ENCODE measurements at places on chromosomes 11 and 22.

- DNase-seq, result no peak
Measured at GRCh38 chr11:83612891-83613766, 327.0 kb upstream of the CCDC90B start.

- DNase-seq, result no peak
Measured at GRCh38 chr11:119091966-119092879, 7.5 kb downstream of the HMBS start.

DNA sequence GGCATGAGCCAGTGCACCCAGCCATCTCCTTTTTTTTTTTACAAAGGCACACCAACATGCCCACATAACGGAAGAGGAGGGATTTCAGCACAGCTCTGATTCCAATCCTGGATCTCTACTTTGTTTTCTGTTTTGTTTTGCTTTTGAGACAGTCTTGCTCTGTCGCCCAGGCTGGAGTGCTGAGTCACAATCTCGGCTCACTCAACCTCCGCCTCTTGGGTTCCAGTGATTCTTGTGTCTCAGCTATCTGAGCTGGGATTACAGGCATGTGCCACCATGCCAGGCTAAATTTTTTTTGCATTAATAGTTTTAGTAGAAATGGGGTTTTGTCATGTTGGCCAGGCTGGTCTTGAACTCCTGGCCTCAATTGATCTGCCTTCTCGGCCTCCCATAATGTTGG, 28.1 kb downstream of the VSTM5 start:
- no peak for DNase-seq

DNA sequence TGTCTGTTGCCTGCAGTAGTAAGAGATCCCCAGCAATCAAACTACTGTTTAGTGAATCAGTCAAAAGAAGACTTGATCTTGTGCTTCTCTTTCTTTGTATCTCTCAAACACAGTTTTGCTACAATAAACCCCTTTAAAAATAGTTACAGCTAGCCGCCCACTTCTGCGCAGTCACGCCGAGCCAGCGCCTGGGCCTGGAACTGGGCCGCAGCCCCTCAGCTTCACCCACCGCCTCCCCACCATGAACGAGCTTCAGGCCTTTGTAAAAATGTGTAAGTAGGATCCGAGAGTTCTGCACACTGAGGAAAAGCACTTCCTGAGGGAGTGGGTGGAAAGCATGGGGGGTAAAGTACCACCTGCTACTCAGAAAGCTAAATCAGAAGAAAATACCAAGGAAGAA, 60.5 kb downstream of the CWC15 start:
- no peak for DNase-seq

- DNase-seq, result no peak
Measured at GRCh38 chr11:18567081-18567480, 21.5 kb downstream of the UEVLD start.

DNA sequence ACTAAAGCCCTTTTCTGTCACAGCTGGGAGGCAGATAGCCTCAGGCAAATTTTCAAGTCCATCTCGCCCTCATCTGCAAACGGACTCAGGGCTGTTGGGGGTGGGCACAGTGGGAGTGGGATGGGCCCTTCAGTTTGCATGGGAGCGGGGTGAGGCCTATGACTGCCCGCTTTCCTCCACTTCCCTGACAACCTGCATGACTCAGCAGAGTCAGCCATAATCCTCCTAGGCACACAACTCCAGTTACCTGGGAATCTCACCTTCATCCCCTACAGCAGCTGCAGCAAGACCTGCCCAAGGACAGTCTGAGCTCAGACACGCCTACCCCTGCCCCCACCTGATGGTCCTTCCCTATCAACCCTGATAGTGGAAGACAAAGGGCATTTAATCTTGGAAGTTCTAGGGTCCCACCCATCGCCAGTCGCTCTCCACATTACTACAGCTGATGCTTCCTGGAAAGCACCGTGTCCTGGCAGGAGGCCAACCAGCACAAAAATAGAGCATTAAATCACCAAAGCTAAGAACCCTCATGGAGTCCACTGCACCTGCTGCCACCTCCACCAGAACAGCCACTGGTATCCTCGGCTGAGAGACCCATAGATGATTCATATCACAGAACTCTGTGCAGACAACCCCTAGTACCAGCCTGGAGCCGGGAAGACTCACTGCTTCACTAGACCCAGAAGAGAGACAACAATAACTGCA, 319.3 kb downstream of the DCDC1 start:
- DNase-seq, result no peak

DNA sequence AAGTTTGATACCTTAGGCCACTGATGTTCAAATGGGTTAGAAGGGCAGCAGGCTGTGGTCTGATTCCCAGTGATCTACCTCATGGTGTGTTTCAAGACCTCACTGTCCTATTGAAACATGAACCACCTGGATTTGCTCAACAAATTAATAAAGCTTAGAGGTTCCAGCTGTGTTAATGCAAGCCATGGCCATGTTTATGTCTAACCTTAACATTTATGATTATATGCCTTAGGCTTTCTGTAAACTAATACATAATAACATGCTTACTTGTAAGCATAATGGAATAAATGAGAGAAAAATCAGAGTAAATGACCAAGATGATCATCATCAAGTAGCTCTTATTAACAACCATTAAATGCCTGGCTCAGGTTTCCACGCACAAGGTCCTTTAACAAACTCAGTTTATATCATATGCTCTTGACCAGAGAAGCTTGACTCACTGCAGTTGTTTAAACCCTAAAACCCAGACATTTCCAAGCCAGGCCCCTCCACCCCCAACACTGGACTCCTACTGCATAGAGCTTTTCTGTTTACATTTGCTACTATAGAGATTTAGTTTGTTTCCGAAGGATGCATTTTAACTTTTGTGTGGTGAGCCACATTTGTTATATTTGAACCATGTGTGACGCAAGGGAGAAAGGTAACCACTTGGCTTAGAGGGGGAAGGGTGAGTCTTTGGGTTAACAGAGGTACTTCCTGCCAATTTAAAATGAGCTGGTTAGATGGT, 43.7 kb downstream of the KREMEN1 start:
- DNase-seq, result no peak

- no peak for DNase-seq
Measured at GRCh38 chr11:792873-793272, 3.0 kb upstream of the CEND1 start.

GRCh38 chr11:36594316-36594989, at the start of gene IFTAP:
IFTAP (plus strand) TSS chr11:36594502; CDS start chr11:36610104, 15,602 bp downstream.
- peak; percentile 43 for DNase-seq

DNA sequence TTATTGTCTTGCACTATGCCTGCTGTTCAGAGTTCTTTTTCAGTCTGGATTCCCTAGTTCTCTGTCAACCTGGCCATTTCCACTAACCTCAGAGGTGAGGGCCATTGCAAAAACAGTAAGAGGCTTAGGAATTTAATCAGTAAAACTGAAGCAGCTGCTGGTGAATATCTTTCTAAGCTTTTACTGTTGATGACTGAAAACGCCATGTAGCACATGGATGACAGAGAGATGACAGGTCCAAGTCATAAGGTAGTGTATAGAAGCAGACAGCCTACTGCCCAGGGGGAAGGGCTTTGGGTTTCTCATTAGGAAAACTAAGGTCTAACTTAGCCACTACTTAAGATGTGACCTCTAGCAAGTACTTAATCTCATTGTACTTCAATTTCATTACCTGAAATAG, 152.6 kb upstream of the DDI1 start:
- DNase-seq, result no peak

- DNase-seq, result no peak
Measured at GRCh38 chr11:75449271-75449670, 16.3 kb upstream of the KLHL35 start.

GRCh38 chr22:35985371-35985770, 43.3 kb downstream of the RBFOX2 start:
- no peak for DNase-seq

DNA sequence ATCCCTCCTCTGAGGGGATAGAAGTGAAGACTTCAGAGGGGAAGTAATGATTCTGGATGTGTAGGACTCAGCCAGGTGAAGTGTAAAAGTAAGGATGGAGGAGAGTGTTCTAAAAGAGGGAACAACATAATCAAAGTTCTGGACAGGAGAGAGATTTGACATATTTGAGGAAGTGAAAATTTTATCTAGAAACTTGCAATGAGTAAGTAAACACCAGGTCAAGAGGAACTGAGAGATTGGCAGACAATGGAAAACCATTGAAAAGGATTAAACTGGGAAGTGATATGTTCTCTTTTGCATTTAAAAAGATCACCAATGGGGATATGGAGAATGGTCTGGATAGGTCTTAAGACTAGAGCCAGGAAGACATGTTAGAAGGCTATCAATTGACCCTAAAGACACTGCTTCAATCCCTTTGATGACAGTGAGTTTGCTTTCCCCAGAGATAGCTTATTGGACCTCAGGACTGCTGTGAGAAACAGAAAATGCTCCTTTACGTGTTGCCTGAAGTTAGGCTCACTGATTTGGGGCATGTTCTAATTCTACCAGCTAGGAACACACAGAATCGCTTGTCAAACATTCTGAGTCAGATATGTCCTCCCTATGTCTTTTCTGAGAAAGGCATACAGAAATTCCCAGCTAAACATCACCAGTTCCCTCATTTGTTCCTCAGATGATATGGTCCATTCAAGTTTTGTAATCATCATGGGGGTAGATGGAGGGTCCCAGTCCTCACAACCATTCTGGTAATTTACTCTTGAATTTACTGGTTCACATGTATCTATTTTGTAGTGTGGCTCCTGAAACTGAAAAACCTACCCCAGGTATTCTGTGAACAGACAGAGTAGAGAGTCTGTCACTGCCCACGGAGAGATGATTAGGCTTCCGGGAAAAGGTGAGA, 144.9 kb downstream of the MAML2 start:
- no peak for DNase-seq

- DNase-seq, result no peak
Measured at GRCh38 chr22:46073683-46074504, 76.4 kb upstream of the PPARA start.

DNA sequence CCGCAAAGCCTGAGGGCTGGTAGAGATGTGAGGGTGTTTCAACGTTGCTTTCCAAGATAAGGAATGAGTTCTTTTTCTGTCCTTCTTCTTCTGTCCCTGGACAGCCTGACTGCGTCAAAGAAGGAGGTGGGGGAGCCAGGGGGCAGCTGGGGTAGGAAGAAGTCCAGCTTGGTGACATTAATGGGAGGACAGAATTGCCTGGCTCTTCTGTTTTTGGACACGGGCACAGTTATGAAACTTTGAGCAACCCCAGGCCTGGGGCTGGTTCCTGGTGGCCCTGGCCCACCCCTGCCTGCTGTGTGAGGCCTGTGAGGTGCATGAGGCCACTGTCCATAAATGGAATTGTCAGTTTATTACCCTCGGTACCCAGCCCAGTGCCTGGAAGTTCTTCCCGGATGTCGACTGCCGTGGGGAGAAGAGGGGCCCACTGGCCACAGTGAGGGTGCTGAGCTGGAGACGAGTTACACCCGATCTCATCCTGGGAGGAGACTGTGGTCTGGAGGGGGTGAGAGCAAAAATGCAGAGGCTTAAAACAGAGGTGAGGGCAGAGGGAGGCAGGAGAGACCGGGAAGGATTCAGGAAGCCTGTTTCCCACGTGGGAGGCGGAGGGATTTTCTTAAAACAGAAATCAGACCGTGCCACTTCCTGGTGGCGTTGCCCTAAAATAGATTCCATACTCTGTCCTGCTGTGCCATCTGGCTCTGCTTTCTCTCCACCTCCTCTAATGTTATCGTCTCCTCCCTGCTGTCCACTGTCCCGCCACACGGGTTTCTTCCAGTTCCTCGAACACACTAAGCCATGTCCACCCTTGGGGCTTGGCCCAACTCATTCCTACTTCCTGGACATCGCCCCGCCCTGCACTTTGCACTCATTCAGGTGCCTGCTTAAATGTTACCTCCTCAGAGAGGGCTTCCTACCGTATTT, 59.7 kb upstream of the RASD2 start:
- DNase-seq, result no peak

DNA sequence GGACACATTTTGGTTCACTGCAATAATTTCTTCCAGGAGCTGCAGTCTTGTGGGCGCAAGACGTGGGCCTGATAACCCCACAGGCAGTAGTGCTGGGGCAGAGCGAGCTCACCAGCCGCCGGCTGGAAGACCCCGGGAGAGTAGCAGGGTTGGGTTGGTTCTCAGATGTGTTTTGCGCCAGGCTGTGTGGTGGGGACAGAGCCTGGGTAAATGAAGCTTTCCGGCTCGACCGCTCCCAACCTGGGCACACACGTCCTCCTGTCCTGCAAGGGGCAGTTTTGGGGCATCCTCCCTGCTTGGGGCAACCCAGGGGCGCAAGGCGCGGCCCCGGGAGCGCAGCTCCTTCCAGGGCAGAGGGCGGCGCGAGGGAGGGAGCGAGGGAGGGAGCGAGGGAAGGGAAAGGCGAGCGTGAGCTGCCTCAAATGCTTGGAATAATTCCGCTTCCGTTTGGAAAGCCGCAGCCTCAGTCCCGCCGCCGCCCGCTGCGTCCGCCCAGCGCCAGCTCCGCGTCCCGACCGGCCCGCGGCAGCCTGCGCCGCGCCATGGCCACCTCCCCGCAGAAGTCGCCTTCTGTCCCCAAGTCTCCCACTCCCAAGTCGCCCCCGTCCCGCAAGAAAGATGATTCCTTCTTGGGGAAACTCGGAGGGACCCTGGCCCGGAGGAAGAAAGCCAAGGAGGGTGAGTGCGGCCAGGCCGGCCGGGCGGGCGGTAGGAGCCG, at the start of gene PARVA:
Gene PARVA (plus strand): TSS at position 466 of the 718 bp plus-strand sequence. CDS start 77 bp downstream, at position 543.
- DNase-seq, result peak; percentile 7

GRCh38 chr11:76665921-76666351, 4.6 kb downstream of the LRRC32 start:
- DNase-seq, result no peak

GRCh38 chr11:12026331-12027211, 18.1 kb upstream of the DKK3 start:
- no peak for DNase-seq

DNA sequence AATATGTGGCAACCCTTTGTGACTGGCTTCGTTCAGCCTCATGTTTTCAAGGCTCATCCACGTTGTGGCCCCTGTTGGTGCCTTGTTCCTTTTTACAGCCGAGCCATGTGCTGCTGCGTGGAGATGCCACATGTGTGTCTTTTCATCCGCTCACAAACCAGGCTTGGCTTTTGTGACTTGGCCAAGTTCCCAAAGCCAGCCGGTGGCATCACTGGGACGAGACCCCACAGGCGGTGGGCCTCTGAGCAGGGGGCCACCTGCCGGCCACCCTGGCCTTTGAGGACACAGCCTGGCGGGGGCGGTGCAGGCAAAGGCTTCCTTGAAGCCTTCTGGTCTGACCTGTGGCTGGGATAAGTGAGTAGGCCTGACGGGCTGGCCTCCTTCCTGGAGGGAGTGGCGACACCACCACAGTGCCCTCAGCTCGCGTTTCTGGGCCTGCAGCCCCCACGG, 10.5 kb downstream of the GRK2 start:
- DNase-seq, result peak; percentile 76

DNA sequence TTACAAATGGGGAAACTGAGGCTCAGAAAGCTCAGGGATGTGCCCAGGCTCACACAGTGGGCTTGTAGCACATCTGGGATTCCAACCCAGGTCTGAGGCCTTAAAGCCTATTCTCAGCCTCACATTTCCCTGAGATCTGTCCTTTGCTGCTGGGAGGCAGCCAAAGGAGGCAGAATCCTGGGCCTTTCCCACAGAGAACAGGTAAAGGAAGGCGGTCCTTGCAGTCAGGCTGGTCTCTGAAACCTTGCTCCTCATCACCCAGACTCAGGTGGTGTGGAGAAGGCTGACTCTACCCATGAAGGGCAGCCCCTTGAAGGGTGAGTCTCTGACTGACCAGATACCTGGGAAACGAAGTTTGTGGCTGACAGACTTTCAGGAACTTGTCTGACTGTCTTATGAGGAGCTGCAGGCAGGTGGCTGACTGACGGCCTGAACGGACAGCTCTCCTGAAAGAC, 7.8 kb downstream of the SLCO2B1 start:
- no peak for DNase-seq

- DNase-seq, result no peak
Measured at GRCh38 chr22:41917375-41917902, 2.6 kb upstream of the SHISA8 start.

- DNase-seq, result no peak
Measured at GRCh38 chr11:101913656-101914055, 1.2 kb upstream of the CEP126 start.

GRCh38 chr11:121762820-121763219, 310.1 kb upstream of the SORL1-AS1 start:
- no peak for DNase-seq

All from activated CD4-positive, alpha-beta T cell treated with anti-CD3 and anti-CD28 coated beads, Interleukin-2, amount 50 U/mL, for 48 hours (primary cell).